ENCODE measurements at places on chromosomes 6 and 20.

- DNase-seq = no peak
These were observed 20.6 kb downstream of the FKBP5 start for GRCh38 chr6:35668096-35668495.

GRCh38 chr20:36779656-36780025 lies 6.1 kb upstream of the DSN1 start:
- DNase-seq = no peak

DNA sequence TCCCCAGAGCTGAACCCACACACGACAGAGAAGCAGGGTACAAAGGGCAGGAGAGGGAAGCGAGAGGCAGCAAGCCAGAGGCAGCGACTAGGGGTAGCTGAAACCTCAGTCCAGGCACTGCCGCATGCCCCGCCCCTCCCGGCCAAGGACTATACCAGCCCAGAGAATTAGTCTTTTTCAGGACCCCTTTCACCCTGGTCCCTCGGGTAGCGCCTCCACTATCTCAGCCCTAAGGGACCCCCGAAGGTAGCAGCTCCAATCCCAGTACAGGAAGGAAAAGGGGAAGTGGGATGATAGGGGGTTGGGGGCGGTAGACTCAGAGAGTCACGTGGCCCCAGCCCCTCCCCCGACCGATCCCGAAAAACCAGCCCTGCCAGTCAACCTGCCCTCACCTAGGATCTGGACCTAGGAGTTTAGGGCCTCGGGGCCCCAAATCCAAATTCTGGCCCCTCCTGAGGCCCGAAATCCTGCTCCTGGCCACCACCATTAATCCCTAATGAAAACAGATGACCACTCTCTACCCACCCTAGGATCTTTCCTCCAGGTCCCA lies 1.3 kb downstream of the RGL2 start:
- DNase-seq = no peak

DNA sequence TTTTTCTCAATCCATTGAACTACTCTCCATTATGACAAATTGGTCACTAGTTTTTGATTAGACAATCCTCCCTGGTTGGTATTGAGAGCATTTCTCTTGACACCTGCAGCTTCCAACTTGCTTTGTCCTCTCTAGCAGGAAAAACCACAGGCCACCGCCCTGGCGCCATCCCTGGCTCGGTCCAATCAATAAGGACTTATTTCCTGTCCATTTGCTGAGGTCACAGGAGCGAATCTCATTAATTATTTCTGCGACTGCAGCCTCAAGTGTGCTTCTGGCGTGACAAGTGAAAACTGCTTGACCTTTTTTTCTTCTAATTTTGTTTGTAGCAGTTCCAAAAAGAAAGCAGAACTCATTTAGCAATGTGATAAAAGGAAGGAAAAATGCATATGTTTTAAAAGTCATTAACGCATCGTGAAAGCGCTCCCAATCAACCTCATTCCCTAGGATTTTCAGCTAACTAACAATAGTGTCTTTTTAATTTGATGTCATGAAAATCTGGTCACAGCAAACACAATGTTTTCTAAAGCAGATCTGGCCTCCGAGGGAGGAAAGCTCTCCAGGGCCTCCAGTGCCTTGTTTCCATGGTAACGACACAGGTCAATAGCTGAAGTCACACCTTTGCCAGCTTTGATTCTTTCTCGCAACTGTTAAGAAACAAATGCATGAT lies 39.0 kb upstream of the BEND3 start:
- no peak for DNase-seq

DNA sequence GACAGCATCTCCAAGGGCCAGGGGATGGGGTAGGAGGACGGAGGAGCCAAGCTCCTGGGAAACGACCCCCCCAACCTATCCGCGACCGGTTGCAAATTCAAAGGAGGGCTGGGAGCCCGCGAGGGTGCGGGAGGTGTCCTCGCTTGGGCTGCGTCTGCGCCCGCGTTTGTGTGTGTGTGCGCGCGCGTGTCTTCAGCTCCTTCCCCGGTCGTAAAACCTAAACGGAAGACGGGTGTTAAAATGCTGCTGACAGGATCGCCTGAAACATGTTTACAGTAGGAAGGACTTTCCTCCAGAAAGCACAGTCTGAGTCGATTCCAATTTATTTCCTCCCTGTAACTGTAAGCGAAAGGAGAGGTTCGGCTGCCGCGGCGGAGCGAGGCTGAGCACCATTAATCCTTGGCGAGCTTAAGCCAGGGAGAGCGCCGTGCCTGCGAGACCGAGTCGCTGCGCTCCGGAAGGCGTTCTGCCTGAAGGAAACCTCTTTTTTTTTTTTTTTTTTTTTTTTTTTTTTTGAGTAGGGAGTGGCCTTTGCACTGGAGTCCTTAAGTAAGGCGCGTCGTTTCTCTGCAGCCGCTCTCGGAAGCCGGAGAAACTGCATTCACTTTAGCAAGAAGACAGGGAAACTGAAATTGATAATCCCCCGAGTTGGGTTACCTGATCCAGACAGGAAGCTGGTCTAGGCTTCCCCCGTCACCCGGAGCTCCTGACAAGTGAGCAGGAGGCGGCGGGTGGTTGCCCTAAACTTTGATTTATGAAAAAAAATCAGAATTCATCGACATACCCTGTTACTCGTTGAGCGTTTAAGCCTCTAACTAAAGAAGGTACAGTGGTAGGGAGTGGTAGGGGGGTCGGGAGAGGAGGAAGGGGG lies 4.8 kb upstream of the SOX4 start:
- DNase-seq = peak; percentile 80

GRCh38 chr20:32494483-32495216 lies 90.5 kb downstream of the NOL4L start:
- peak; percentile 83 for DNase-seq

DNA sequence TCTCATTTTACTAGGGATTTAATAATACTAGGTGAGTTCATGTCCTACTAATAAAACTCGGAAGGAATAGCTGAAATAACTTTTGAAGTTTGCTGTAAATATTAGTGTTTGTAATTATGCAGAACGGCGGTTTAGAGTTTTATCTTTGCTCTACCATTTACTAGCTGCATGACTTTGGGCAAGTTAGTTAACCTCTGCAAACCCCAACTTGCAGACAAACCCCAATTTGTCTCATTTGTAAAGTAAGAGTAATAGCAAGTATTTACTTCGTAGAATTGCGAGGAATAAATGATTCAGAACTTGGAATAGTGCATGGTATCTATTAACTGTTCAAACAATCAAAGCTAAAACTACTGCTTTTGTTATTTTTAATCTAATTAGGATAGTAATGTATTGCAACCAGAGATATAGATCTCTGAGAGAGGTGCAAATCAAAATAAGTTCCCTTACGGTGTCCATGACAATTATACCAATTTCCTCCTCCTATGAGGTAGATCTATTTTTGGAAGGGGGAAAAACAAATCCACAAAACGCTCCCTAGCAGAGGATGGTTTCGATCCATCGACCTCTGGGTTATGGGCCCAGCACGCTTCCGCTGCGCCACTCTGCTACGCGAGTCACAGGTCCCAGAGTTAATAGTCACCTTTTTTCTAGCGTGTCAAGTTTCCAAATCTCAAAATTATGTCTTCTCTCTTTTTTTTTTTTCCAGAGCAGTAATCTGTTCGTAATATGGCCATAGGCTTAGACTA lies 35.1 kb upstream of the BTN3A2 start:
- DNase-seq = peak; percentile 83

- no peak for DNase-seq
These were observed 174.7 kb downstream of the FOXC1 start for GRCh38 chr6:1784422-1784884.

DNA sequence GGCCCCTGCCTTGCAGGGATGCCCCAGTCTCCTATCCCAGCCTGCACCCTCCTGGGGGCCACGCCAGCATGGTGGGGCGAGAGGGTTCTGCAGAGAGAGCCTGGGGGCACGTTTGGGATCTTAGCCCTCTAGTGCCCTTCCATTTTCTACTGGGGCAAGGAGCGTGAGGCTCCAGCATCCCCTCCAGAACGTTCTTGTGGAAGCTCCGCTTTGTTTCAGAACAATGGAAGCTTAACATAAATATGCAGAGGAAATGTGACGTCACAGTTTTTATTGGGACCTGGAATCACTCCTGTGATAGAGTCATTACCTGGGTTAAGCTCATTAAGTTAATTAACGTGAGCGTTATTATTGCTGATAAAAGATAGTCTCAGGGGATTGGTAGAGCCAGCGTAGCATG lies 19.6 kb downstream of the BHLHE23 start:
- DNase-seq = no peak

GRCh38 chr6:13831615-13832014 lies 17.3 kb upstream of the MCUR1 start:
- no peak for DNase-seq

DNA sequence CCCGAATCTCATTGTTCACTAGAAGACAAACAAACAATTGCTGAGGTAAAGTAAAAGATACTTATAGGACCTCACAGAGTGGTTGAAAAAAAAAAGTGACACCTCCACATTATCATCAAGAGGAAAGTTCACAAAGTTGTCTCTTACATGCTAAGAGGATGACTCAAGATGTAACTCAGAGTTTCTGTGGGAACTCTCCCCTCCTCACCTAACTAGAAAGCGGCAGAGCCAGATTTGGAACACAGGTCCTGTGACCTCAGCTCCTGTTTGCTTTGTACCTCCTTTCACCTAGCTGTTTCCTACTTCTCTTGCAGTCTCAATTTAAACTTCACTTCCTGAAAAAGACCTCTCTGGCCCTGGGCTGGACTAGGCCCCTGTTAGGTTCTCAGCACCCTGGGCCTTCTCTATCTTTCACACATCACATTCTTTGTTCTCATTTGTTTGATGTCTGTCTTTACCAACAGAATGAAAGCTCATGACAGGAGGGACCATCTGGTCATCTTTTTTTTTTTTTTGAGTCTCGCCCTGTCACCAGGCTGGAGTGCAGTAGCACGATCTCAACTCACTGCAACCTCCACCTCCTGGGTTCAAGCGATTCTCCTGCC lies 60.8 kb downstream of the CD24 start:
- no peak for DNase-seq

- peak; percentile 66 for DNase-seq
These were observed 29.3 kb upstream of the TBC1D7 start for GRCh38 chr6:13357551-13358075.

DNA sequence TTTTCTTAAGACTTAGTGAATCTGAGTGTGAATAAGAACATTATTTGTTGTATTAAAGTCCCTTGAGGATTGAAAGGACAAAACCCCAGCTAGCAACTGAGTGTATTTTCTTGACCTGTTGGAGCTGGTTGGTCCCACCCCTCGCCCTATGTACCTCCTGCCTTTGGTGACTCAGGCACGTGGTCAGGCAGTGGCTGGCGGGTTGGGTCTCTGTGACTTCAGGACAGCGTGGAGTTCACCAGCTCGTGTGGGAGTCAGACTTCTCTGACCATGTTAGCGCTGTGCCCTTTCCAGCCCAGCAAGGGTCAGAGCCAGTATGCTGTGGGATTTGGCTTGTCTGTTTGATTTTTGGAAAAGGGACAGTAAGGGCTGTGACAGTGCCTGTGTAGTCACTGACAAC lies 93.7 kb downstream of the SSR1 start:
- peak; percentile 59 for DNase-seq

Data from hematopoietic multipotent progenitor cell treated with erythropoietin and hydrocortisone succinate and interleukin-3 and kit ligand, for 6 days (in vitro differentiated cells).